ENCODE measurements at places on chromosomes 7 and 10.

DNA sequence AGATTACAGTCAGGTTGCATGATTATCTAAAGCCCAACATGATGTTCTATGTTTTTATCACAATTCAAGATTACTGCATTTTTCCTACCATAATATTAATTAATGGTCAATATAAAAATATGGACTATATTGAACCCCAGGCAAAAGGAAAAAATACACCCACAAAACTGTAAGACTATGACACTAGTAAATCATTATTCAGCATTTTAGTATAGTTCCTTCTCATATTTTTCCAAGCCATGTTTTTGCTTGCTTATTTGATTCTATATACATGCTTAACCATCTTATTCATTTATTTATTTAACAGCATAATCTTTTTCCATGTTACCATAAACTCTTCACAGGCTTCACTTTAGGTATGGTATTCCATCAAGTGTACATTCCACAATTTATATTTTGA, 101.6 kb downstream of the IMMP2L start:
- no peak for DNase-seq

GRCh38 chr10:115580239-115580638, 487.1 kb downstream of the ATRNL1 start:
- no peak for DNase-seq

- DNase-seq, result no peak
Measured at GRCh38 chr7:259751-260405, 30.1 kb upstream of the FOXL3 start.

GRCh38 chr10:12534824-12535223, 185.5 kb downstream of the CAMK1D start:
- peak; percentile 17 for DNase-seq

- no peak for DNase-seq
Measured at GRCh38 chr10:117936976-117937375, 109.8 kb downstream of the RAB11FIP2 start.

DNA sequence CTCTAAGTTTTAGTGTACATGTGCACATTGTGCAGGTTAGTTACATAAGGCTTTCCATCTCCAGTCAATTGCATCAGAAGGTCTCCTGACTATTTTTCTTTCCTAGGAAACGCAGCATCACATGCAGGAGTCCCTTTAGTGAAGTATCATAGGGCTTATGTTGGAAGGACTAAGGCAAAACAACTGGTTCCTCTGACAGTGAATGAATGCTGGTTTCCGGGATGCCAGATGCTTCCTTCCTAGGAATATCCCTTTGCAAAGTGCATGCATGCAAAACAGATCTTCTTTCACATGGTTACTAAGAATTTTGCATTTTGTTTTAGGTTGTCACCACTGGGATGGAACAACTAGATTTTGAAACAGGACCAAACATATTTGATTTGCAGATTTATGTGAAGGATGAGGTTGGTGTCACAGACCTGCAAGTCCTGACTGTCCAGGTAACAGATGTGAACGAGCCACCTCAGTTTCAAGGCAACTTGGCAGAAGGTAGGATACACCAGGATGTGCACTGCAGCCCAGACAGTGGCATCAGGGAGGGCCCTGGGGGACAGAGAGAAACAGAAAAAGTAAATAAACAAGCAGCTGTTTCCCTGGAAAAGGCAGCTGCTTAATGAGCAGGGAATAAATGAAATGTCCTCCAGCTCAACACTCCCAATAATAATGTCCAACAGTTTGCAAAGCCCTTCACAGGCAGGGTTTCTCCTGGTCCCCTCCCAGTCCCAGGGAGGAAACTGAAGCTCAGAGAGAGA, 17.8 kb downstream of the CDHR3 start:
- no peak for DNase-seq

GRCh38 chr10:51269821-51270220, 195.5 kb downstream of the PRKG1 start:
- no peak for DNase-seq

DNA sequence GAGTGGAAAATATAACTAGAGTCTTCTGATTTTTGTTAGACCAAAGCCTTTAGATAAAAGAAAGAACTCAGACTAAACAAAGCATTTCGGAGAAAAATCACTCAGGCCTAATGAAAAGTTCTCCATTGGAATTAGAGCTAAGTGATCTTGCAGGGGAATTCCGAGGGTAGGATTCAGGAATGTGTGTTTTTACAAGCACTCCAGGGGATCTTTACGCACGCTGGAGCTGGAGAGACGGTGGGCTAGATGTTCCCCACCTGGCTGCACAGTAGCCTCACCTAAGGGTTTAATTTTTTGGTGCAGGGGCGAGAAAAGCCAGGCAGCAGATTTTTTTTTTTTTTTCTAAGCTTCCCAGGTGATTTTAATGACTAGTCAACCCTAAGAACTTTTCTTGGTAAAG, 7.9 kb upstream of the PAPSS2 start:
- DNase-seq, result no peak

GRCh38 chr10:114974625-114975024, 36.6 kb downstream of the TRUB1 start:
- no peak for DNase-seq

DNA sequence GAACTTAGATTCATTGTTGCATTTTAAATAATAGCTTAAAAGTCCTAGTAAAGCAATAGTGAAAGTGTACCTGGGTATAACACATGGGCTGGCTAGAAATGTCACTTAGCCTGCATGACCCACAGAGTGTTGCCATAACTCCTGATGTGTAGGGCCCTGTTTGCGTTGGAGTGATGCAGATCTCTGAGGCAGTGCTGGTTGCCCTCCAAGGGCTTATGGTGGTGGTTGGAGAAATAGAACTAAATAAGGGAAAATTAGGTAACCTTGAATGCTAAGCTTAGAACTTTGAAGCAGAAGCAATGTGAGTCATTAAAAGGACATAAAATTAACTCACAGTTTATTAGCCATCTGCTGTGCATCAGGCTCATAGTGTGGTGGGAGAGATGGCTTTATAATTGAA, 105.7 kb downstream of the CCNY start:
- no peak for DNase-seq

GRCh38 chr10:62073429-62073828, 171.9 kb downstream of the ARID5B start:
- DNase-seq, result no peak

DNA sequence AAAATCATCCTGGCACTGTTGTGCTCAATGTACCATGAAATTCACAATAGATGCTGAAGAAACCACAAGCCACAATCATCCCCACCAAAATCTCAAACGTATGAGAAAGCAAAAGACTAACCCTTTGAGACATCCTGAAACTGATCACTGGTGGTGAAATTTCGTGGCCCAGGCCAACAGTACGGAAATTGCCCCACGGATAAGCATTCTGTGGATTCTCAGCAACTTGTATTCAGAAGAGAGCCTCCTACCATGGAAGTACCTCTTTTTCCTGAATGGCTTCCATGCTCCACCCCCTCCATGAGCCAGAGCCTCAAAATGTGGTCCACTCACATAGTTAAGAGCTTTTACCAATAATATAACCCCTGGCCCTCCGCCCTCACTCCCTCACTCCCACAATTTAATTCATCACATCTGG, 163.9 kb upstream of the AUTS2 start:
- DNase-seq, result no peak

DNA sequence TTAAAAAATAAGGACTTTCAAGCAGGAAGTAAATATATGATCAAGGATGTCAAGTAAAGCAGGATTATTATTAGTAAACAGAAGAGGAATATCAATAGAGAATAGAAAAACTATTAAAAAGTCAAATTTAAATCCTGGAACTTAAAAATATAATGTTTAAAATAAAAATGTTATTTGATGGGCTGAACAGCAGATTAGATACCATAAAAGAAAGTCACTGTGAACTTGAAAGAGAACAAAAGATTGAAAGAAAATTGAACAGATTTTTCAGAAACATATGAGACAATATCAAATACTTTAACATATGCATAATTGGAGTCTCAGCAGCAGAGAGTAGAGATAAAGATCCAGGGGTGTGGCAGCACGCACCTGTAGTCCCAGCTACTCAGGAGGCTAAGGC, 1213.7 kb upstream of the AUTS2 start:
- no peak for DNase-seq

- no peak for DNase-seq
Measured at GRCh38 chr7:69603351-69603750, 5.1 kb downstream of the AUTS2 start.

- DNase-seq, result peak; percentile 28
Measured at GRCh38 chr10:74854610-74855009, 28.2 kb downstream of the KAT6B start.

GRCh38 chr10:21797984-21798765, 205.4 kb downstream of the DNAJC1 start:
- DNase-seq, result no peak

GRCh38 chr10:60732807-60733516, 45.3 kb upstream of the CDK1 start:
- no peak for DNase-seq

DNA sequence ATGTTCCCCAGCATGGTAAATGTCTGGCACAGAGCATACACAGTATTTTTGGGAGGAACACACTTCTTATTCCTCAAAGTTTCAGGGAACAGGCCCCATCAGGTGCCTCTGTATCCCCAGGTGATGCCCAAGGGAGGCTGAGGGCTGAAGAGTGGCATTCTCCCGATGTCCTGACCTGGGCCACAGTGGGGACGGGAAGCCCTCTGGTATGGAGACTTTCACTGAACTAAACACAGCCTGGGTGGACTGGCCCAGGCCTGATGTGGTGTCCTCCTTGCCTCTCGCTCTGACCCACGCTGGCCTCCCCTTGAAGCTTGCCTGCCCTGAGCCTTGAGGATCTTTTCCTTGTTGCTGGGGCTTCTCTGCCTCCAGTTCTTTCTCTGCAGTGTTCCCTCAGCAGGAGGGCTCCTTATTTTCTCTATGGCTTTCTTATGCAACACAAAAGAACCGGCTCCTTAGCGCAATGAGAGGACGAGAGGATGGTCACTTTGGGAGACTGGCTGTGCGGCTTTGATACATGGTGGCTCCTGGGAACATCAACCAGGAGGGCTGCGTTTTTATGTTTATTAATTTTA, 157.5 kb upstream of the TNS3 start:
- no peak for DNase-seq

DNA sequence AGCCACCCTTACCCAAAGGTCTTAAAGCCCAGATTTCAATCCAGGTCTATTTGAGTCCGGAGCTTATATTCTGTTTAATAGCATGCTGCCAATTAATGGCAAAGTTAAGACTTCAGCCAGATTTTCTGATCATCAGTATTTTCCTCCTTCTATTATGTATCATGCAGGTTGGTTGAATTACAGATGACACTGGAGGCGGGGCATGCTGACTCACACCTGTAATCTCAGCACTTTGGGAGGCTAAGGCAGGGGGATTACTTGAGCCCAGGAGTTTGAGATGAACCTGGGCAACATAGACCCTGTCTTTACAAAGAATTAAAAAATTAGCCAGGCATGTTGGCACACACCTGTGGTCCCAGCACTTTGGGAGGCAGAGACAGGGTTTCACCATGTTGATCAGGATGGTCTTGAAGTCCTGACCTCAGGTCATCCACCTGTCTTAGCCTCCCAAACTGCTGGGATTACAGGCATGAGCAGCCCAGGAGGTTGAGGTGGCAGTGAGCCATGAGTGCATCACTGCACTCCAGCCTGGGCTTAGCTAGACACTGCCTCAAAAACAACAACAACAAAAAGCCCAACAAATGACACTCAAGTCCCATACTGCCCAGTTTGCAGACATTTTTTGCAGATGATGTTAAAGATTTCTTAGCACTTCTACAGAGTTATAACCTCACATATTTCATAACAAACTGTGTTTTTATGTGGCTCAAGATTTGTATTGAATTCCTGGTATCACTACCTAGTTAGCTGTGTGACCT, 62.5 kb downstream of the MCU start:
- no peak for DNase-seq

DNA sequence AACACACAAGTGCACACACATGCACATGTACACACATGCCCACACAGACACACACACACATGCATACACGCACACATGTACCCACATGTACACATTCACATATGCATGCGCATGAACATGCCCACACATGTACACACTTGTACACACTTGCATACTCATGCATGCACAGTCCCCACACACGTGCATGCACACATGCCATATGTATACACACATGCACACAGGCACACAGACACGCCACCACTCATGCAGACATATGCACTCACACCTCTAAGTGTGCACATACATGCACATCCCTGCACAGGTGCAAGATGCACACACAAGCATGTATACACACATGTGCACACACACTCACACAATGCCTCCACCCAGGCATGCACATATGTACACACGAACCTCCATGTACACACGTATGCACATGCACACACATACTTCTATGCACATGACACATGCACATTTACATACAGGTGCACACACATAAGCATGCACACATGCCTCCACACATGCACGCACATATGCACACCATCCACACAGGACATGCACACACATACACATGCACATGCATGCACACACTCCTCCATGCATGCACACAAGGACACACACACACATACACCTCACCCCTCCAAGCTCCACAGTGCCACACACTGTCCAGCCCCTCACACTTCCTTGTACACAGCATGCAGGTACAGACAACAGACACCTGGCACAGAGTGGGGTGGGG, 45.8 kb downstream of the YKT6 start:
- no peak for DNase-seq

DNA sequence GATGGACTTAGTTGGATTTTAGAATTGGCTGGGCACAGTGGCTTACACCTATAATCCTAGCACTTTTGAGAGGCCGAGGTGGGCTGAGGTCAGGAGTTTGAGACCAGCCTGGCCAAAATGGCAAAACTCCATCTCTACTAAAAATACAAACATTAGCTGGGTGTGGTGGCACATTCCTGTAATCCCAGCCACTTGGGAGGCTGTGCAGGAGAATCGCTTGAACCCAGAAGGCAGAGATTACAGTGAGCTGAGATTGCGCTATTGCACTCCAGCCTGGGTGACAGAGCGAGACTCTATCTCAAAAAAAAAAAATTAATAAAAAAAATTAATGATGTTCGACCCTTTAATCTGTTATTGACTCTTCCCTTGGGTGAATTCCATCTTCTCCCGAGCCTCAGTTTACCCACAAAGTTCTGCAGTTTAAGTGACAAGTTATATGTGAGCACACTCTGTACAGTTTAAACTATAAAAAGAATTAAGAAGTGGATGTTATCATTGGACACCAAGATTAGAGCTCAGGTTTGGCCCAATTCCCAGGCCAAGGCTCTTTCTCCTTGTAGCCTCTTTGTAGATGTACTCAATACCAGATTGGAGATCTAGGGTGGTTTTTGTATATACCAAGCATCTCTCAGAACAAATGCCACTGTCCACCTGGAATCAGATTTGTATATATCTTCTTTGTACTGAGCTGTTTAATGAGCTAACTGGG, 15.0 kb downstream of the KAT6B start:
- no peak for DNase-seq
